ENCODE measurements at places on chromosomes 13 and 19.

DNA sequence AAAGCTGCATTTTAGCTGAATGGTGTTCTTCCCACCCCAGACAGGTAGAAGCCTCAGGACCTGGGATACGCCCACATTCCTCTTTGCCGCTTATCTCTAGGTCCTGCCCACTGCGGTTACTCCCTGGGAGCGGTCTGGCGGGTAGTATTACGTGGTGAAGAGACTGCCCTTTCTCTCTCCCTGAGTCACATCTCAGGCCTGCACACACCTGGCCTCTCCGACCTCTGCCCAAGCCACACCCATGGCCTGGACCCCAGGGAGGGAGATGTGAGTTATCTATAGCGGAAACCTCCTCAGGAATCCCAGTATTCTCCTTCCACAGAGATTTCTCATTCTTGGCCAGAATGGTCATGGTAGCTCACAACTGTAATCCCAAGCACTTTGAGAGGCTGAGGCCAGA lies 17.3 kb downstream of the RHPN2 start:
- DNase-seq = no peak

DNA sequence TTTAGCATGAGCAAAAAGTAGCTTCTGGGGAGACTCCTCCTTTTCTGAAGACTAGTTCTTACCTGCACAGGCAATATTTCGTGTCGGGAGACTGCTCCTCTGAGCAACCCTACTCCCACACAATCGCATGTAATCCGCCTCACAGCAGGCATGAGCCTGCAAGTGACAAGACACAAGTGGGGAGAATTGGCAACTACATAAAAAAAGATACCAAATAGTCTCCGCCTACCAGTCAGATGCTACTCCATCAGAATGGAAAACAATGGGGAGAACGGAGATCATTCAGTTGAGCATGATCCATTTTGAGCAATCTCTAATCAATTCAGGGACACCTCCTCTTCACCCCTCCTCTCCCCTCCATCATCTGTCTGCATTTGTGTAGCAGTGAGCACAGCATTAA lies 321.0 kb downstream of the COG6 start:
- DNase-seq = no peak

DNA sequence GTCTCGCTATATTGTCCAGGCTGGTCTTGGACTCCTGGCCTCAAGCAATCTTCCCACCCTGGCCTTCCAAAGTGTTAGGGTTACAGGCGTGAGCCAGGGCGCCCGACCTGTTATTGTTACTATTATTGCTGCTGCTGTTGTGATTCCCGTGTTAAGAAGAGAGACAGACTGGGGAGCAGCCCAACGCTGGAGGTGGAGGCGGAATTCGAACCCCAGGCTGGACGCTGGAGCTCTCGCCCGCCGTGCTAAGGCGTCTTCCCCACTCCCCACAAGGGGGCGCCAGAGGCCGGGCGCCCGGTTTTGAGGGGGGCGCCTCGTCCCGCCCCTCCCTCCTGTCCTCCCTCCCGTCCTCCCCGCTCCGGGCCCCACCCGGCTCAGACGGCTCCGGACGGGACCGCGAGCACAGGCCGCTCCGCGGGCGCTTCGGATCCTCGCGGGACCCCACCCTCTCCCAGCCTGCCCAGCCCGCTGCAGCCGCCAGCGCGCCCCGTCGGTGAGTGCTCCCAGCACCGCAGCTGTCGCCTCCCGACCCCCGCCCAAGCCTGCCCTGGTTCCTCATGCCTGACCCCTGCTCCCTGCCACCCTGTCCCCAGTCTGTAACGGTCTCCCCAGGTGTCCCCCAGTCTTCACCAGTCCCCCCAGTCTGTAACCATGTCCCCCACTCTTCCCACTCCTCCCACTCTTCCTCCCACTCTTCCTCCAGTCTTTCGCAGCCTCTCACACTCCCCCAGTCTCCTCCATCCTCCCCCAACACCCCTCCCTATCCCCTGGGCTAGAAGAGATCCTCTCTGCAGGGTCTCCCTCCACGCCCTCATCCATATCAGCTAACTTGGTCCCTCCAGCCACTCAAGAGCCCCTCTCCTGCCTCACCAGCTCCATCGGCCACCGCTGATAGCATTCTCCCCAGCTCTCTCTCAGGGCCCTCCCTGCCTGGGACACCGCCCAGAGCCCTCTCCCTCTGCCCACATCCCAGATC lies at the start of gene EHD2:
TSS of gene EHD2 (plus strand) at position 377 of the 976 bp plus-strand sequence. CDS start 3,191 bp downstream, outside the sequence.
- peak; percentile 56 for DNase-seq

DNA sequence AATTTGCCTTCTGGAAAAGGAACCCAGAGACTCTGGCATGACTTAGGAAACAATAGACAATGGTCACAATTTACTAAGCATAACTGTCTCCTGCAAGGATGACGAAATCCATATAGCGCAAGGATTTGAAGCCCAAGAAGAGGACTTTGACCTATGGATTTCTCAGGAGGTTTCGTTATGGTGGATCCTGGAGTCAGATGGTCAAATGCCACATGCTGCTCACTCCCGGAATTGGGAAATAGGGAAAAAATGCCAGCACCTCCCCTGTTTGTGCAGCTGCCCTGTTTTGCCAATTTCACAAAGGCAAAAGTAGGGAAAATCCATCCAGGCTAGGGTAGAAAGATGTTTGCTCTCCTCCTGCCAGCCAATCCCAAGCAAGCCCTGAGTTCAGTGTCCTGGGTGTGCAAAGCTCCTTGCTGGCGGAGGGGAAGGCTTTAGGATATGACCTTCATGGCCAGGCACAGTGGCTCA lies 23.4 kb downstream of the RDH8 start:
- DNase-seq = no peak

DNA sequence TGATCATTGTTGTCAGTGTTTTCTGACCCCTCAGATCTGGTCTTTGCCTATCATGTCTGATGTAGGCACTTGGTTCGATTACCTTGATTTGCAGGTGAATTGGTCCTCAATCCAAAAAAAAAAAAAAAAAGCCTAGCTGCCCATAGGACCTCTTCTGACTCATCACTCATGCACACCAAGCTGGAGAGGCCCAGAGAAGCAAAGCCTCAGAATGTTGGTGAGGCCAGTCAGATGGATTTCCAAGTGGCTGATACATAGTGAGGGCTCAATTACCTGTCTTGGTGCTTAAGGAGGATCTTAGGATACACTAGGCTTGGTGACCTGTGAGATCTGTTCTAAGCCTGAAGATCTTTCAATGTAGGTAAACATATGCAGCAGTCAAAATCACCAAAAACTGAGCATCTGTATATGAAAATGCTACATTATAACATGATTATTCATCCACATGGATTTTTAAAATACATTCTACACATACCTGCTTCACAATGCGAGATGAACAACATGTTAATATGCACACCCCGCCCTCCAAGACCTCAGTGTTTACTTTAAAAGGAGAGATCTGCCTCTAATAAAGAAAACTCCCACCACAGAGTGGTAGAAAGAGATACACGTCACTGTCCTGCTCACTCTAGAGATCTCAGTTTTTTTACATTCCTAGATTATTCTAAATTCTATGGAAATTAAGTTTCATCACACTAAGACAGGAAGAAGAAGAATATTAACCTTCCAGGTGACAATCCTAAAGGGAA lies 79.9 kb upstream of the RAP2A start:
- no peak for DNase-seq

GRCh38 chr13:59914556-59914955 lies 249.2 kb downstream of the DIAPH3 start:
- DNase-seq = no peak

- no peak for DNase-seq
Measured at GRCh38 chr13:86710013-86710412, 910.8 kb upstream of the SLITRK6 start.

GRCh38 chr19:30930941-30931706 lies 418.1 kb downstream of the TSHZ3 start:
- no peak for DNase-seq

GRCh38 chr13:50757008-50757407 lies 86.5 kb downstream of the DLEU7 start:
- no peak for DNase-seq

- no peak for DNase-seq
Measured at GRCh38 chr19:32165141-32165540, 180.3 kb upstream of the ZNF507 start.

GRCh38 chr13:95060014-95060519 lies 241.2 kb downstream of the ABCC4 start:
- DNase-seq = no peak

GRCh38 chr13:80374444-80374843 lies 33.5 kb upstream of the SPRY2 start:
- DNase-seq = no peak

GRCh38 chr19:8537099-8537498 lies 23.1 kb upstream of the ZNF414 start:
- DNase-seq = no peak

GRCh38 chr19:33977756-33978685 lies 181.4 kb downstream of the KCTD15 start:
- no peak for DNase-seq

GRCh38 chr19:31121501-31121900 lies 227.7 kb downstream of the TSHZ3 start:
- DNase-seq = no peak

DNA sequence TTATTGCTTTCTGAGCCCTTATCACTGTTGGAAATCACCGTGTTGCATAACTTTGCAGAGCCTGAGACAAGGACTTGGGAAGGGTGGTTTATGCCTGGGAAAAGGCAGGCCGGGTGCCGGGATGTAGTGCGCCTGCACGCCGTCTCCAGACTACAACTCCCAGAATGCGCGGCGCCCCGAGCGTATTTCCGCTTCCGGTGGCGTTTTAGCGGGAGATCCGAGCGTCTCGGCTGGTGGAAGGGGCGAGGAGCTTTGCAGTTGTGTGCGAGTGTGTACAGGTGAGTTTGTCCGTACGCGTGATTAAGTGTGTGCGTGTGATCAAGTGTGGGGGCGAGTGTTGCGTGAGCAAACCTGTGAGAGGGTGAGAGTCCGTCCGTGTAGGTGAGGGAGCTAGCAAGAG lies 75.4 kb downstream of the PEG3 start:
- DNase-seq = no peak

DNA sequence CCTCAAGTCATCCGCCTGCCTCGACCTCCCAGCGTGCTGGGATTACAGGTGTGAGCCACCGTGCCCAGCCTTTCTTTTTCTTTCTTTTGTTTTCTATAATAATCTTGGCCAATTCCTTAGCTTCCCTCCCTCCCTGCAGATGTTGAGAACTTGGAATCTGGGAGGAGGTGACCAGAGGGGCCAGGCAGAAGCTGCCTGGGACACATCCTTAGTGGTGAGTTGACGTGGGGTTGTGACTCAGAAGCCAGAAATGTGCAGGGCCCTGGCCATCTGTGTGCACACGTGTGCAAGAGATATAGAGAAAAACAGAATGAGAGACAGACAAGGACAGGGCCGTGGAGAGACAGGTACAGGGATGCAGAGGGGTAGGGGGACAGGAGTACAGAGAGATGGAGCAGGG lies 154.3 kb downstream of the SIPA1L3 start:
- no peak for DNase-seq

DNA sequence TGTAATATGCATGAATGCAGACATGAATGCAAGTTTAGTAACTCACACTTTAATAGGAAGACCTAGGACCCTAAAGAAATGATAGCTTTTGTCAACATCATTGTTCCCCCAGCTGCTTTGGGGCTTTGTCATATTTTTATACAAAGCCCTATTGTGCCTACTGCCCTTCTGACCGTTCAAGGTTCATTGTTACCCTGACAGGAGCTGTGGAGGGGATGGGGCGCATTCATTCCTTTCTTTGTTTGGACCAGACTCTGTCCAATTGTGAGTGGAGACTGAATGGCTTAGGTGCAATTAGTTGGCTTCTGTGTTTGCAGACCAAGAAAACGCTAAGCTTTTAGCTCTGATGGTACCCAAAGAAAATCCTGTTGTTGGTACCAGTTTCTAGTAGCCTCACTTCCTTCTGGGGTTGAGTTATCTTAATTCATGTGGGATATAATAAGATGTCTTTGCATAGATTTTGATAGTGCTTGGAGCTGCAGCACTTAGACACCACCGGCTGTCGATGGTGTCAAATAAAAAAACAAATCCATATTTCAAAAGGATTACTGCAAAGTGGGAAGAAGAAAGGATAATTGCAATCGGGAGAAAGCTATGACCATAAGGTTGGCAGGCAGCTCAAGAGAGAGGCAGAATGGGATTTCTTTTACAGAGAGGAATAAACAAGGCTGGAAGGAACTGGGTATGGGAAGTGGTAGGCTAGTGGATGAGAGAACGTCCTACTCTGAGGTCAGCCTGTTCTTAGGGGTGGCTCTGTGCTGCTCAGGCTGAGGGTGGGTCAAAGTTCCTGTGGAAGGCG lies 133.9 kb upstream of the TMTC4 start:
- DNase-seq = no peak

GRCh38 chr13:98192008-98192407 lies 14.9 kb upstream of the RNF113B start:
- no peak for DNase-seq

DNA sequence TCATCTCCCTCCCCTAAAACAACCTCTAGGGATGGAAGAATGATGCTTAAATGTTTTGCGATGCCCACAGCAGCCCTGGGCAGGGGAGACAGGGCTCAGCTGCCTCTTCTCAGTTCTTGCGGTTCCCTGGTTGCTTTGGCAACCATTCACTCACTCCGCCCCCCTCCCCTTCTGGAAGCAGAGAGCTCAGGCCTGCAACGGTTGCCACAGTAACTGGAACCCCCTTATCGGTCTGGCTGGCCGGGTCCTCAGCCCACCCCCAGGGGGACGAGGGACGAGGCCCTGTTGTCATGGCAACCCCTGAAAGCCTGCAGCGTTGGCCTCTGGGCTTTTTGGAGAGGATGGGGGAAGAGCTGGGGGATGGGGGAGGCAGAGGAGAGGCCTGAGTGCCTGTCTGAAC lies 19.5 kb downstream of the NOVA2 start:
- no peak for DNase-seq

DNA sequence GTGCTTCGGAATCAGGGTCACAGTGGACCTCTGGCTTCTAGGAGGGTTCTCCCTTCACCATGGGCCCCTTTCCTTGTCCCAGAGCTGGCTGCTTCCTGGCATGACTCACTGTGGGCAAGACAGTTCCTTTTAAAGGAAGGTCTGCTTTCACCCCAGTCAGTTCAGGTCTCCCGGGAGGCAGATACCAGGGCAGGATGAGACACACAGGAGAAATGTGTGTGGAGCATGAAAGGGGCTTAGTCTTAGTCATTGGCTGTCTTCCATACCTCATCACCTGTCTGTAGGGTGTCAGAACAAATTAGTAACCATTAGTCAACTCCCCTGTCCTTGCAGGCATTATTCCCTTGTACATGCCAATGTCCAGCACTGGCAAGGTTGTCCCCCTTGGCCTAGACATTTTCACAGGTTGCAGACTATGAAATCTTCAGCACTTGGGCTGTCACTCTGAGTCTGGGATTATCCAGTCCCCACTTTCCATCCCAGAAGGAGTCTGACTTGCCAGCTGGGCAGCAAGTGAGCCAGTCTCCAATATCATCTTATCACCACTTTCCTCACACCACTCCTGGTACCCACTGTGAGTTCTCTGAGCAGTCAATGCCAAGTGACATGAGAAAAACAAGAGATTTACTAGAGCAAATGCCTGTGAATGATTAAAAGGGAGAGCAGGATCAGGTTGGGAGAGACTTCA lies 76.8 kb upstream of the MEDAG start:
- DNase-seq = no peak
